ENCODE measurements at places on chromosomes 7 and 10.

DNA sequence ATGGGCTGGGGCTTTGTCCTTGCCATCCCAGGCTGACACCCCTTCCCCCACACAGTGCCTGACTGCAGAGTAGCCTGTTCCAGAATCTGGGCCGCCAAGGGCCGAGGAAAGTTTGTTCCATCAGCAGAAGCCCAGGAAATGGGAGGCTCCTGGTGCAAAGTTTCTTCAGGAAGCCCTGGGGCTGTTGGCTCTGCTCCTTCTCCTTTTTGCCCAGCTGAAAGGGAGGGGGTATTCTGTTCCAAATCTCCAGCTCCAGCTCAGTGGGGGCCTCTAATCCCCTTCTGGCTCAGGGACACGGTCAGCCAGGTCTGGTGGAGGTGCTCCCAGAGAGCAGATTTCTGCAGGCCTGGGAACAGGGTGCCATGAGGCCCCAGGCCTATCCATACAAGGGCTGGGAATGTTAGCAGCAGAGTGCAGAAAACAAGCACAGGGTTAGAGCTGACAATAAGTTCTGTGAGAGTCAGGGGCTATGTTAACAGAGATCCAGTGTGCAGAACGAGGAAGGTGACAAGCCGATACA, 399.5 kb downstream of the RPS24 start:
- no peak for DNase-seq

- DNase-seq = no peak
Observed at GRCh38 chr10:7773845-7774801, 13.7 kb downstream of the KIN start.

- no peak for DNase-seq
Observed at GRCh38 chr10:59181668-59182067, 5.2 kb downstream of the PHYHIPL start.

DNA sequence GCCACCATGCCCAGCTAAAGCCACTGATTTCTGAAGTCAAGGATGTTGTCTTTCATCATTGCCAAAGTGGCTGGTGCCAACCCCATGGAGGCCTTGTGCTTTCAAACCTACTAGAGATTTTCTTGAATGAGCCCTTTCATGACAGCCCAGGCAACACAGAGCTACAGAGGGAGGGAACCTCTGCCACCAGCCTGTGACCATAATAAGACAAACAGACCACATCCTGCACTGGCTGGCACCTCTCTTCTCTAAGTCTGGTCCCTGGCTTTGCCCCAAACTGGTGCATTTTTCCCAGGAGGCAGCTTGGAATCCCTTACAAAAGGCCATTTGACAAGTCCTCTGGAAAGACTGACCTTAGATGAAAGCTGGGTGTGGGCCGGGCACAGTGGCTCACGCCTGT, 348.8 kb downstream of the GALNT17 start:
- DNase-seq = no peak

- DNase-seq = no peak
Observed at GRCh38 chr7:136869001-136869961, 829 bp downstream of the CHRM2 start.

- no peak for DNase-seq
Observed at GRCh38 chr7:28958980-28959347, 834 bp upstream of the TRIL start.

DNA sequence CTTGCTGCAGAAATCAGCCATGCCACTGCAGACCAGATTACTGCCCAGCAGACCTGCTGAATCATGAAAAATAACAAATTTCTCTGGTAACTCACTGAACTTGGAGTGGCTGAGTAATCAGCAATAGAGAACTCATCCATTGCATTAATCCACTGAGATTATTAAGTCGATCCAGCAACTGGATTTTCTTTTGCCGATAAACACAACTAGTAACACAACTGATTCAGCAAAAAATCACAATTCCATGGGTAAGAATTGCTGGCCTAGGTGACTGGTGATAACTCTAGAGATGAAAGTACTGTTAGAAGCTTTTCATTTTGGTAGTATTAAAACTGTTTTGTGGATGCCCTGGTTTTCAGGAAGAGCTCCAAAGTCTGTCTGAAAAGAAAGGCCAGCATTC, 214.5 kb downstream of the ETV1 start:
- no peak for DNase-seq

- DNase-seq = no peak
Observed at GRCh38 chr7:41925946-41926345, 223.1 kb upstream of the INHBA start.

GRCh38 chr10:72379062-72379461, 24.3 kb upstream of the DNAJB12 start:
- no peak for DNase-seq

GRCh38 chr7:64755865-64756264, 38.4 kb upstream of the ZNF138 start:
- no peak for DNase-seq

DNA sequence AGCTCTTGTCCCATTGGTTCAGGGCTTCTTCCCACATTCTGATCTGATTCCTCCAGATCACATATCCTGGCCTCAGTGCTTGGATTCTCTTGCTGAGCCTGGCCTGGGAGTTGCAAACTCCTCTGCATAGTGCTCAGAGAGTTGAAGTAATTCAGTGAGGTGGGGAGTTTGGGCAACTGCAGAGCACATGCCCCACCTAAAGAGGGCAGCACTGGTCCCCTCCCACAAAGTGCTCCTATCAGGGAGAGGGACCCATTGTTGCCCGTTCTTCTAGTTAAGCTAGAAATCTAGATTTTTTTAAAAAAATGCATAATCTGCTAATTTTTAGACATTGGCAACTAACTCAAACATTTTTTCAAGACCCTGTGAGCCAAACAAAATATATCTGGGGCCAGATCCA, 45.1 kb downstream of the CHN2 start:
- no peak for DNase-seq

- no peak for DNase-seq
Observed at GRCh38 chr10:22489975-22490374, 144.7 kb downstream of the SPAG6 start.

- no peak for DNase-seq
Observed at GRCh38 chr7:1022801-1023465, 21.4 kb upstream of the GPR146 start.

DNA sequence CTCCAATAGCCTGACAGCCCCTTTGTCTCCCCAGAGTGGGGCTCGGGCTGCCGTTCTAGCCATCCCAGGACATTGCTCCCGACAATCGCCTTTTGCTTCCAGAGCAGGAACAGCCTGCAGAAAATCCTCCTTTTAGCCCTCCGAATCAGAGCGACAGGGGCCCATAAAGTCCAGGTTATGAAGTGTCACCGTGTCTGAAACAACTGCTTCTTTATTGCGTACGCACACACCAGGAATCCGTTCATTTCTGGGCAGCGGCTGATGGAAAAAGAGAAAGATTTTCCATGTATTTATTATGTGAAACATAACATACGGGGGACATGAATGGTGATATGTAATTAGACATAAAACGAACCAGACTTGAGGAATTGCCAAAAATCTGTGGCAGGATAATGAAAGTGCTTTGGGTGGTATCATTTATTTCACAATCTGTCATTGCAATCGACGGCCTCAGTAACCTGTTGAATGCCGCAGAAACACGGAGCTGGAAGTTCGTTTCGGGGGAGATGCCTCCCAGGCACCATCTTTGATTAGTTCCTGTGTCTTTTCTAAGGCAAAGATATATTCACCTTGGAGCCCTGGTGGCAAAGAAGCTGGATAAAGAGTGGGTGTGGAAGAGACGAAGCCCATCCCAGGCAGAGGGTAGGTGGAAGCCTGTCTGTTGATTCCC, 48.1 kb downstream of the FAM241B start:
- no peak for DNase-seq

- no peak for DNase-seq
Observed at GRCh38 chr10:93445097-93445960, 36.8 kb downstream of the MYOF start.

GRCh38 chr10:79266084-79266483, 81.2 kb upstream of the PPIF start:
- no peak for DNase-seq

DNA sequence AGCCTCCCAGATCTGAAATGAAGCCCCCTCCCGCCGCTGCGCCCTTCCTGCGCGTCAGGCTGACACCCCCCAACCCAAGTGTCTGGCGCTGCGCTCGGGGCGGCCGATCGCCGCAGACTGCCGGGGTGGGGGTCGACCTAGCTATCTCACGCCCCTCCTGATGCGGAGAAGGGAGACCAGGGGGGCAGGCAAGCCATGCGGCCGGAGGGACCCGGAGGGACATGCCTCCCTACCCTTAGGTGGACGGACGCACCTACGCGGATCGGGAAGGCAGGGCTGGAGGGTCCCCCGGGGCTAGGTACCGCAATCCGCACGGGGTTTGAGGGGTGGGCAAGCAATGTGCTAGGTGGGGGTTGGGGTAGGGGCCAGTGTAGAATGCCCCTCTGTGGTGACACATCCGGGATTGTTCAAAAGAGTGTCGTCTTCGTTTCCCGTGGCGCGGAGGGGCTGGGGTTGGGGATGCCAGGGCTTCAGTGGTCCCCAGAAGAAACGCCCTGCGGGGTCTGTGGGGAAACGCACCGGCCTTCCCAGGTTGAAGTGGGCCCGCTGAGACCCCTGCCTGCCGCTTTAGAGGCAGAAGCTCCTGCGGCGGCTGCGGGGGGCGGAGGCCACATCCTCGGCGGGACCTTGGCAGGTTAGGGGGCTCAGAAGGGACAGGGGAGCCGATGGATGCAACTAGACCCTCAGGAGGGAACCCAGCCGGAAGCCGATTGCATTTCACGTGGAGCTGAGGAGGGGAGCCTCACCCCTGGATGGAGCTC, 913 bp downstream of the ADCYAP1R1 start:
- DNase-seq = no peak

DNA sequence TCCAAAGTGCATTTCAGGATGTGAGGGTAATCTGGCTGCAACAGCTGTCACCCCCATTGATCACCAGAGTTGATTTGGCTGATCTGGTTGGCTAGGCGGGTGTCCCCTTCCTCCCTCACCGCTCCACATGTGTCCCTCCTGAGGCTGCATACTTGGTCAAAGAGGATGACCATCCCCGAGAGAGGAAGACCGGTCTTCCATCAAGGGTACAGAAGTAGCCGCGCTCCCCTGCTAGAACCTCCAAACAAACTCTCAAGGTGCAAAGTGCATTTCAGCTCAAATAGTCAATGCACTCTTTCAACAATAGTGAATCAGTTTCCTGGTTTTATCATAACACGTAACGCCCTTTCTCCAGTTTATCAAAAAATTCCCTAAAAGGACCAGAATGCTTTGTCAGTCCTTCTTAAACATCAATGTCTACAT, 44.6 kb downstream of the CARD11 start:
- no peak for DNase-seq

DNA sequence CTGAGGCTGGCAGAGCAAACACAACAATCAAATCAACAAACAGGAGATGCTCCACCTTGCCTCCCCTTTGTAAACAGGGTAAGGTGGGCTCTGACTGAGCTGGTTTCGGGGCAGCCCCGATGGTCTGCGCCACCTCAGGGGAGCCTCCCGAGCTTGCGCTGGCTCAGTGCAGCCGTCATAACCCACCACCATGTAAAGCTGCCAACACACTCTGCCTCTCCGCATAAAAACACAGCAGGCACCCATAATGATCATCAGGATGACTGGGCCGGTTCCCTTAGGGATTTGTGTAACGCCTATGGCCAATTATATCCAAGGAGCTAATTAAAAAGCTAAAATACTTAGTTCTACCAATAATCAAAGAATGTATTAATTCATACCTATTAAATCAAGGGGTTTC, 124.5 kb downstream of the PRPF18 start:
- no peak for DNase-seq

DNA sequence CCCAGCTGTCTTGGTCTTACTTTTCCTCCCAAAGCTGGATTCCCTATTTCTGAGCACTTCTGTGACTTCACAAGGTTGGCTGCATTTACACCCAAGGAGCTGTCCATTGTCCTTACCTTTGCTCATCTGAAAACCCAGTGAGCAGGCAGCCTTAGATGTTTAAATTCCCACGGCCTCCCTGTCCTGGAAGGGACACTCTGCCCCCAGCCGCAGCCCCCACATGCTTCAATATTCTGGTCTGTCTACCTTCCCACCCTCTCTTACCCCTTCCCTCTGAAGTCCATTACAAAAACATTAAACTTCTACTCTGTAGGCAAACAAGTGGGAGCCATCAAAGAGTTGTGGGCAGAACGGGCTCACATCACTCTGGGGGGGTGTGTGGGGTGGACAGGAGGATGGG, 73.8 kb upstream of the EFCAB10 start:
- no peak for DNase-seq

DNA sequence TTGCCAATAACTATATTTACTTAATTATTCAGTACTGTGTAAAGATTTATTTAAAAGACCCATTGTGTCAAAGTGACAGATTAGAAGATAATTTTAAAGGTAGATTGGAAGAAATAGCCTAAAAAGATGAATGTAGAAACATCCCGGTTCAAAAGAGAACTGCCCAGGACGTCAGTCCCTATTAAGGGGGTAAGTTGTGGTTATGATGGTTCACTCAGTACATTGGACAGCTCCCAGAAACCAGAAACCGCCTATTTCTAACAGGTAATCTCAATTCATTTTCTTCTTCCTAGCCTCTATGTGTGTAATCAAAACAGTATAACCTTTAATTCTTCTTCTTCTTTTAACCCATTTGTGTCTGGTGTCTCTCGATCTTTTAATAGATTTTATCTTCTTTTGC, 1.5 kb upstream of the FERD3L start:
- no peak for DNase-seq

- no peak for DNase-seq
Observed at GRCh38 chr10:72016608-72017300, 52.6 kb downstream of the CHST3 start.
